Natural killer cell (primary cell): ENCODE measurements at places on chromosomes 11 and 22. TPM values are rescaled to one million over a fixed set of nuclear protein-coding genes. Genes with fewer than 3 reads are reported as not detected.

The LARGE2 gene
- total RNA-seq, result 0.40 TPM

The OR52N5 gene
- not detected for total RNA-seq

The GRM5 gene
- total RNA-seq, result not detected

The OR56A1 gene
- total RNA-seq, result 0.16 TPM

The OR51I1 gene
- not detected for total RNA-seq

The SELENOH gene
- total RNA-seq, result 61.0 TPM

The ATL3 gene
- 41.6 TPM for total RNA-seq

The OR2AG2 gene
- total RNA-seq, result not detected

The OR4A16 gene
- total RNA-seq, result not detected

The LRRC56 gene
- 1.5 TPM for total RNA-seq

The MFRP gene
- not detected for total RNA-seq

The MS4A15 gene
- total RNA-seq, result not detected
